DMS53 (cell line): ENCODE measurements at places on chromosomes 5 and 9.

DNA sequence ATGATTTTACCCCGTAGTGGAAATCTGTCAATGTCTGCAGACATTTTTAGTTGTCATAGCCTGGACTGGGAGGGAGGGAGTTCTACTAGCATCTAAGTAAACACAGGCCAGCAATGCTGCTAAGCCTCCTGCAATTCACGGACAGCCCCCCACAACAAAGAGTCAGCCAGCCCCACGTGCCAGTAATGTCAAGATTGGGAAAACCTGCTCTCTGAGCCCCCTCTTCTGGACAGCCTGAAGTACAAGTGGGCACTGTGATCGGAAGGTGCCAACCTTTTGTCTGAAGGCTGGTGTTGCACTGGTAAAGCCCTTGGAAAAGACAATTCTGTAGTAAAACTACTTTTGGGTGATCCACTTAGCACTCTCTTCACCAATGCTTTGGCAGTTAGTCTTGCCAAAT lies 154.5 kb downstream of the TARS1 start:
- no peak for DNase-seq

DNA sequence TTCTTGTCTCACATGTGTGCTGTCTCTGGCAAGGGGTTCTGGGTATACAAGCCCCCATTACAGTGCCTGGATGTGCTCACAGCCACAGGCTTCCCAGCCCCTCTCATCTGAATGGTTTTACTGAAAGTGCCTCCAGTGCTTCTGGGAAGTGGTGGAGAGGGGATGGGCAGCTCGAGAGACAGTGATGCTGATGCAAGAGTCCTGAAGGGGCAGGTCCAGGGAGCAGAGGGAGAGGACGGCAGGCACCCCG lies 93.5 kb downstream of the PHF2 start:
- DNase-seq: no peak

DNA sequence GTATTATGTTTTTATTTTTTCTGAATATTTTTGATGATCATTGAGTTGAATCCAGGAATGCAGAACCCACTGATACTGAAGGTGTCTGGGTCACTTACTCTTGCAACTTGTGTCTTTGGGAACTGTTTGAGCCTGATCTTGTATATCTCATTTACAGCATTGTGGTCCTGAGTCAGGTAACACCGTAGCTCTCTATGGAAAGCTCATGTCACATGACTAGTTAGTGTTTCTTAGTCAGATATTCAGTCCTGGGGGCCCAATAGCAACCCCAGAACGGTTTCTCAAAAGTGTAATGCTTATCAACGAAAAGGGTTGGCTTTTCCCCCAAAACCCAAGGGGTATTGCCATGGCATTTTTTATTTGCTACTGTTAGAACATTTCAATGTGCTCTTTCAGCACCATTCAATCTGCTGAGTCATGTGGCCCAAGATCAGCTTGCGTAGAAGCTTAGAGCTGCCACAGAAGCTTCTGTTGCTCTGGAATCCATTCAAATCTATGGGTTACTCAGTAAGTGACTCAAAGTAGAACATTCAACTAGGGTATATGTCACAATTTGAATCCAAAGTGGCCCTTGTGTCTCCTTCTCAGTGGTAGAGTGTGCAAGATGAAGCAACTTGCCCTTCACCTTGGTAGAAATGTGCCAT lies 12.1 kb upstream of the PTAR1 start:
- DNase-seq: no peak

DNA sequence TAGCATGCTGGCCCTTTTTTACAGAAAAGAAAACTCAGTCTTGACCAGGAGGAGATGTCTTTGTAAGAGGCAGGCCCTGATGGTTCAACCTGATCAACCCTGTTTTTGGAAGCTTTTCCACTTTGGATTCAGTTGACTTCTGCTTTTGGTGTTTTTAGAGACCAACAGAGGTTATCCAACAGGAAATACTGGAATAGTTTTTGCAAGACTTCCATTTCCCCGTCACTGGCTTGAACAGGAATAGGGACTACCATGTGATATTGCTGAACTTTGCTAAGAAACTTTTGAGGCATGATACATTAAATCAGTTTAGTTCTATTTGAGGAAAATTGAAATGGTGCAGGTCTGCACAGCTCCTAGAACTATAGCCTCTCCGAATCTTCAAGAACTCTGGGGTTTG lies 17.1 kb upstream of the DAB2 start:
- no peak for DNase-seq

DNA sequence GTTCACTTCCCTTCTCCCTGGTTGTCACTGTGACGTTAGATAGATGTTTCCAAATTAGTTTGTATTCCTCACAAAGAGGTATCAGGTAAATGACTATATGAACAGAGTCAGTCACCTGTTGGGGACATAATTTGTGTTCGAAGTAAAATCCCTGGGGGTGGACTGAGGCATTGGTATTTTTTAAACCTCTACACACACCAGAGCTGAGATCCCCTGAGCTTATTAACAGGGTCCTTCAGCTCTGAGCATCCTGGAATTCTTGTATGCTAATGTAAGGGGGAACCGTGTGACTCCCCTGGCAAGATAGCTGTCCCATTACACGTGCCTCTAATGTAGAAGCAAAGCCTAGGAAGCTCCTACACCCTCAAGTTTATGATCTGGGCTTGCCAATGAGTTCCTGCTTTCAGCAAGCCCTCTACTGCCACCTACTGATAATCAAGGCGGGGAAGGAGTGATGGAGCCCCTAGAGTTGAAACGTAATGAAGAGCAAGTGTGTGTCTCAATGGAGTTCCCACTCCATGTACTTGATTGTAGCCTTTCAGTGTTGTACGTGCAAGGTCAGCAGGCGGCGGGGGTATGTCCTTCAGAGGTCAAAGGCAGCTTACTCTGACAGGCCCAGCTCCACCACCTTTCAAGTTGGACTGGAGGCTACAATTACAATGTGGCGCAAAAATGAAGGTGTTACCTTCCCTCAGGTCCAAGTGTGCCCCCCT lies 14.4 kb downstream of the PRKACG start:
- peak; percentile 82 for DNase-seq

DNA sequence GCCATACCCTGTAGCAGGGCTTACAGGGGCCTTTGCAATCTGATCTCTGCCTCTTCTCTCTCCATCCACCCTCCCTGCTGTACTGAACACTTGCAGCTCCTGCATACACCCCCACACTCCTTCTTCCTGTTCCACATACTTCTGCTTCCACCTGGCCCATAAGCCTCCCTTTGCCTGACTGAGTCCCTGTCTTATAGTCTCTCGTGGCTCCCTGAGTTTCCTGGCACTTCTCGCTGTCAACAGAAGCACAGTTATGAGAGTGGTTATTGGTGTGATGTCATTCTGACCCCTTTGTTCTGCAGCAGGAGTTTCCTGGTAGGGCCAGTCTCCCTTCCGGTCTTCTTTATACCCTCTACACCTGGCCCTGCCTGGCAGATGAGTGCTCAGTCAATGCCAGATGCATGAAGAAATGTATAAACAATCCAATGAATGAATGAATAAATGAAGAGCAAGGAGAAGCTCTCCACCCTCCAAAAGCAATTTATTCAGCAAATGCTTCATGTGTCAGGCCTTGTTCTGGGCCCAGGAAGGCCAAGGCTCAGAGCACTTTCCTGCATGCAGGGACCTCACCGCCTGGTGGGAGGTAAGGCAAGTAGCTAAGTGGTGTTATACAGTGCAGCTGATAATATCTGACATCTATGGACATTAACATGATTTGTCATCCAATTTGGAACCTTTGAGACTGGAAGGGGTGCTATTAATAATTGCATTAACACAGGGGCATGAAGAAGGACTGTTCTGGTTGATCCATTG lies 20.5 kb upstream of the CSF1R start:
- DNase-seq: peak; percentile 97

DNA sequence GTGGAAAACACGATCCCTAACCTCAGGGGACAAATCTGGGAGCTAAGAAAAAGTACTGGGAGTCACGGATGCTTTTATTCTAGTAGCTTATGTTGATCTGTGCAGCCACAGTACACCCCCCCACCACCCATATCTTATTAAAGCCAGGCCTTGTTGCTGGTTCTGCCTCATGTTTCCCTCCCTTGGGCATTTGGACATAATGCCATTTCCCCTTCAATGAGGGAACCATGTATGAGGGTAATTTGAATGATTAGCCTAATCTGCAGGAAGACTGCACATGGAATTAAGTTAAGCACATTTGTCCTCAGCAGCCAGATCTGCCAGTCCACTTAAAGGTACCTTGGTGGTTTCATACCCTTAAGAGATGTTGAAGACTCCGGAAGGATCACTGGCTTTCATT lies 102.0 kb downstream of the ARHGAP26 start:
- DNase-seq: no peak

GRCh38 chr5:113150221-113150620 lies 173.6 kb downstream of the DCP2 start:
- DNase-seq: no peak

- DNase-seq: no peak
Measured at GRCh38 chr5:6711409-6712141, 1.7 kb upstream of the TENT4A start.

GRCh38 chr5:73387601-73388305 lies 60.8 kb downstream of the FOXD1 start:
- DNase-seq: peak; percentile 73

GRCh38 chr9:8868632-8869031 lies 1069.1 kb upstream of the DMAC1 start:
- no peak for DNase-seq

DNA sequence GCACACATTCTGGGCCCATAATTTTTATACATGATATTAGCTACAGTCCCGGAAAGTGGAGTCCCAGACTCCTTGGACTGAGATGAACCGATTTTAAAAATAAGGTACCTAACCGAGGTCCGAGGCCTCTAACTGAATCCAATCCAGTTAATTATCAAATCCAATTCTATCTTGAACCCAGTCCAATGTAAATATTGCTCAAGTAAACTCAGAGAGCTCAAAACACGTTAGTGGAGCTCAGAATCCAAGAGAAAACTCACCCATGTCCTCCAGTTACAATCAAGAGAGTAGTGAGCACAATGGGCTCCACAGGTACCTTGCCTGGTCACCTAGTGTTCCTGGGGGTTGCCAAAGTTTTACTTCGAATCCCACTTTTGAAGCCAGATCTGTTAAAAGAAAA lies 37.9 kb upstream of the DIRAS2 start:
- DNase-seq: no peak

- no peak for DNase-seq
Measured at GRCh38 chr5:56607551-56607950, 207.8 kb upstream of the MAP3K1 start.

- peak; percentile 91 for DNase-seq
Measured at GRCh38 chr9:126615245-126615790, 1.6 kb downstream of the LMX1B start.

DNA sequence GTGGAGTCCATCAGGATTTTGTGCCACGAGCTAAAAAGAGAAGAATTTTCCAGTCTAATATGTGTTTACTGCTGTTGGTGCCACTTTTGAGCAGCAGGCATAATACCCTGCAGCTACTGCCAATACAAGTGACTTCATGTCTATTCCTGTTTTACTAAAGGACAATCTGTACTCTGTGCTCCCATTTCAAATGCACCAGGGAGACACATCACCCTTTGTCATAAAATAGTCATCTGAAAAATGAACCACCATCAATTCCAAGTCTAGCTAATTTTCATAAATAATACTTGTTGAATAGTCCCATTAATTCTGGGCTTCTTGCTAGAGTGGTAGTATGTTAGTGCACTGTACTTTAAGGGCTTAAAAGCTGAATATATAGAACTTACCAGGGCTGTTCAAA lies 8.9 kb upstream of the PKD2L2 start:
- no peak for DNase-seq

GRCh38 chr5:39171647-39172046 lies 47.7 kb downstream of the FYB1 start:
- no peak for DNase-seq

- peak; percentile 94 for DNase-seq
Measured at GRCh38 chr5:180026320-180026719, 45.2 kb downstream of the RNF130 start.

GRCh38 chr9:121852651-121853616 lies 201.5 kb downstream of the DAB2IP start:
- no peak for DNase-seq

GRCh38 chr5:145942749-145943148 lies 6.4 kb downstream of the SH3RF2 start:
- DNase-seq: no peak
